ENCODE measurements at places on chromosomes 3 and 15.

DNA sequence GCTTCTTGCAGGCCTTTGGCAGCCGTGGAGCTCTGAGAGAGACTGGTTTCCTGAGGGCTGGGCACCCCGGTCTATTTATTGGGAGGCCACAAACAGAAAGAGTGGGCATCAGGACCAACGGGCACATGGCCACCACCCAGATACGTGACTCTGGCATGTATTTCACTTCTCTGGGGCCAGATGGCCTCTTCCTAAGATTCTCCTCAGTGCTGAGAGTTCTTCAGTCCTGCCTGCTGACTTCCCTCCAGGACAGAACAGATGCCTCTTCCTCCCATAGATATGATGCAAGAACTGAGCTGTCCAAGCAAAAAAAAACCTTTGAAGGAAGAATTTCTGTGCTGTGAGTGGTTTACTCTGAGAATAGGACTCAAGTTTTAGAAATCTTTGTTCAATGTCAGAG lies 107.7 kb downstream of the IGF2BP2 start:
- no peak for DNase-seq

DNA sequence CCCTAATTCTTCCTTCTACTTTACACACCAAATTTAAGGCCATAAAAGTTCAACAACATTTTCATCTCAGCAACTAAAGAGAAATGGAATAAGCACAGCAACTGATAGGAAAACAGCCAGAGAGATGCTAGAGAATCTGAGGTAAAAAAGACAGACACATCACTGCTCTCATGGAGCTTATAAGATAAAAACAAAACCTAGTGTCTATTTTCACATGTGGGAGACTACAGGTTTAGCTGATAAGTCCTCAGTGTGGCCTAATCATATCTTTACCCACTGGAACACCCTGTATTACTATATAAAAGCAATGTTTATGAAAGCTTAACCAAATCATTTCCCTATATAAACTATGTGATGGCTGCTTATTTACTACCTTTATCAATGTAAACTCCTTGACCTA lies 33.0 kb downstream of the KPNA4 start:
- no peak for DNase-seq

DNA sequence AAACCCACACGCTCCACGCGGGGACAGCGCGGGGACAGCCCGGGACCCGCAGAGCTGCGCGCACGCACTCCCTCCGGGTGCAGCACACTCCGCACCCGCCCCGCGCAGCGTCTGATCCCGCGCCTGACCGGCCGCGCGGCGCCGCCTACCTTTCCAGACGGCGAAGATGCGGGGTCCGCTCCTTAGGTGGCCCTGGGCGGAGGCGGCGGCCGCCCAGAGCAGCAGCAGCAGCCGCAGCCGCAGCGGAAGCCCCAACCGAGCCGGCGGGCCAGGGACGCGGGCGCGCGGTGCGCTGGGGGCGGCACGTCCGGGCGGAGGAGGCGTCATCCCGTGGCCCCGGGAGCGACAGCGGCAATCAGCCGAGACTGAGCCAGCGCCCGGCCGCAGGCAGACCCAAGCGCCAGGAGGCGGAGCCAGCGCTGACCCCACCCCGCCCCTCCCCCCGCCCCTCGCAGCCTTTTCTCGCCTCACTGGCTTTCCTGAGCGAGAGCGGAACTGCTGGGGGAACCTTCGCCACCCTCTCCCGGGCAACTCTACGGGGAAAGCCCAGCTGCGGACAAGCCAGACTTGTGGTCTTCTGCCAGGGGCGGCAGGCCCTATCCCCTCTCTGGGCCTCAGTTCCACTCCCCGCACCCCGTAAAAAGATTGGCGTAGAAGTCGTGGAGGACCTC lies at the start of gene SEMA7A:
Gene SEMA7A, minus strand, starts transcription at position 367 of the 671 bp plus-strand sequence. Its CDS starts 40 bp downstream, at position 327.
- peak; percentile 70 for DNase-seq

DNA sequence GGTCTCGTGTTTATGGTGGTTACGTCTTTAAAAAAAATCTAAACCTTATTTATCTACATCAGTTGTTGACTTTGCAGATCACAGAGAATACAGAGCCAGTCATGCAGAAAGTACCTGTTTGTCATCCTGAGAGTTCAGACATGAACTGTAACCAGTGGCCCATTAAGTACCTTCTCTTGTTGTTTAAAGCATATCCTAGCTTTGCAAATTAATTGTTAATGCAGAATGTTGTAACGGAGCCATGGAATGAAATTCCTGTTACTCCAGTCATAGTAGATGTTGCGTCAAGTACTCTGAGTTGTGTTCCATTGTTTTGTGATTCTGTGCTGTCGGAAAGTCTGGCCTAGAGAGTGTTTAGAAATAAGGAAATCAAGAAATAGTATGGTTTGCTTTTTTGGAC lies 205.2 kb downstream of the RBMS3 start:
- no peak for DNase-seq

- no peak for DNase-seq
Observed at GRCh38 chr3:4993276-4994143, 14.3 kb downstream of the BHLHE40 start.

- no peak for DNase-seq
Observed at GRCh38 chr3:187022403-187023029, 92.2 kb downstream of the ST6GAL1 start.

GRCh38 chr3:8541486-8541885 lies 39.9 kb downstream of the LMCD1 start:
- DNase-seq = no peak

- no peak for DNase-seq
Observed at GRCh38 chr3:22691407-22691806, 511.7 kb upstream of the UBE2E2 start.

GRCh38 chr3:12353796-12354525 lies 65.1 kb downstream of the PPARG start:
- DNase-seq = no peak

Measured in NCI-H146 (cell line).